ENCODE measurements at places on chromosomes 1 and 21.

GRCh38 chr1:172040466-172040865 lies 199.2 kb downstream of the DNM3 start:
- DNase-seq = no peak

DNA sequence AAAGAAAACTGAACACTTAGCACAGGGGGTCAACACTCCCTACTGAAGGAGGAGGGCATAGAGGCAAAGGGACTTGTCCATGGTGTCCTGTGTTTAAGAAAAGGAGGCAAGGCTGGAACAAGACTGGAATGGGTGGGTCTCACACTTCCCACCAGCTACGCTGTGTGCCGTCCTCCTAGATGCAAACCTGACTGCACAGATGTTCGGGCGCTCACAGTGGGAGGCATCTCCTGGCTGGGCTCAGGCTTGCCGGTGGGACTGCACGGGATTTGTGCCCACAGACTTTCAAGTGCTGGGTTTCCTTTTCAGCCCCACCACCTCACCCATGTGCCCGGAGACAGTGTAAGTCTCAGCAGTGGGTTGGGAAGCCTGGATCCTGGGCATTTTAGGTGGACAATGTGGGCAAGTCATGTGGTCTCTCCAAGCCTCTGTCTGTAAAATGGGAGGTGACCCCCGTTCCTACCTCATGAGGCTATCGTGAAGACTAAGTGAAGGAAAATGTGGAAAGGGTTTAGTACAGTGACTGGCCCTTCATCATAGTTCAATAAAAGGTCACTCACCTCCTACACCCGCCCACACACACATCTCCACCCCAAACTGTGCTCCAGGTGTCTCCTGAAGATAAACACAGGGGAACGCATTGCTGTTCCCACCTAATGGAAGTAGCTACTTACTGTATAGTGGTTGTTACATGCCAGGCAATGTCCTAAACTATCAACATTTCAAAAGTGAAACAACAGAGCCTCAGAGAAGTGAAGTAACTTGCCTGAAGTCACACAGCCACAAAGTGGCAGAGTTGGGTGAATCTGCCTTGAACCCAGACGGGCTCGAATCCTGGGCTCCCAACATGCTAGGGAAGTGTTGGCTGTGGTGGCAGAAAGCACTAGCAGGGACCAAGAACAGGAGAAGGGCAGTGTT lies 36.0 kb downstream of the ATP1A1 start:
- DNase-seq = no peak

DNA sequence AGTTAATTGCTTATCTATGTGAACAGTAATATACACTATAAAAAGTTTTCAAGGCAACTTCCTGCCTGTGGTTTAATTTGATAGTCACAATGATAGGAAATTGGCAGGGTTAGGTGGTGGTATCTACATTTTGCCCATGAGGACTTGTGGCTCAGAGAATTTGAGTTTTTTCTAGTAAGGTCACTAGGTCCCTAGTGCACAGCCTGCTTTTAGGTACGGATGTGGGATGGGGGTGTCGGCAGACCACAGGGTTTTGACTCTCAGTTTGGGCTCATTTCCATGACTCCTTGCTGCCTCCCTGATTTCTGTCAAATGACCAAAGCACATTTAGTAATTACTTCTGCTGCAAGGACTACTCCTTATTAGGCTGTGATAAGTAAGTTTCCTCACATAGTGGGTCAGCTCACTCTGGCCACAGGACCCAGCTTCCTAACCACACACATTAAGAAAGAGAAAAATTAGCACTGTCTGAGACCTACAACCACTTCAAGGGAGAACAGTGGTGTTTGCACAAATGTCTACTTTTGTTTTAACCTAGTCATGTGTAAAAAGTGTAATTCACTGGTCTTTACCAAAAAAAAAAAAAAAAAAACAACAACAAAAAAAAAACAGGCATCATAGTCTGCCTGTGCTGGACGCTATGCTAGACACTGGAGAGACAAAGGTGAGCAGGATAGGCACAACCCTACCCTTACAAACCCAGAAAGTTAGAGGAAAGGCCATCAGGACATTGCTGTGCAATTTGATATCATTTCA lies 43.7 kb downstream of the MRPL39 start:
- no peak for DNase-seq

DNA sequence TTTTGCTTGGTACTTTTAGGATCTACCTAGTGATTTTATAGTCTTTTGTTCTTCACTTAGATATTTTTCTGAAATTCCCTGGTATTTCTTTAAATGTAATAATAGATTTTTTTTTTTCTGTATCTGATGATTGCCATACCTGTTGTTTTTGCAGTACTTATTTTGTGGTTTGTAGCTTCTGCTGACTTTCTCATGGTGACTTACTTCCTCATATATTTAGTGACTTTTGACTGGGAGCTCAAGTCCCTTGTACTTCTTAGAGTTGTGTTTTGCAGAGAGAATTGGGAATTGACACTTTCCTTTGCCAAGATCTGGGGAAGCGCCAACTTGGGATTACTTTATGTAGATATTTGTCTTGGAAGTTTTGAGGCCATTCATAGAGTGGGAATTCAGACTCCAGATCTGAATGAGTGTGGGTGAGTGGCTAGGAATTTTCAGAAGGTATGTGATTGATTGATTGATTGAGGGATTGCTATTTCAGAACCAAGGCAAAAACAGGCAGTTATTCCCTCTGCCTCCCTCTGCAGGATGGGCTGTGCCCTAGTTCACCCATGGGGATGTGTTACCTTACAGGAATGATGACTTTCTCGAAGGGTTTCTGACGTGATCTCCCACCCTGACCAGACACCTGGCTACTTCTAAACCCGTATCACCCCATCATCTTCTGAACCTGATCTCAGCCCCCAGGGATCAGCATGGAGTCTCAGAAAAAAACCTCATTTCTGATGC lies 219.5 kb downstream of the URB2 start:
- DNase-seq = no peak

- DNase-seq = no peak
Measured at GRCh38 chr1:25549273-25550154, 6.1 kb downstream of the LDLRAP1 start.

- DNase-seq = no peak
Measured at GRCh38 chr21:39050841-39051587, 132.2 kb downstream of the PSMG1 start.

DNA sequence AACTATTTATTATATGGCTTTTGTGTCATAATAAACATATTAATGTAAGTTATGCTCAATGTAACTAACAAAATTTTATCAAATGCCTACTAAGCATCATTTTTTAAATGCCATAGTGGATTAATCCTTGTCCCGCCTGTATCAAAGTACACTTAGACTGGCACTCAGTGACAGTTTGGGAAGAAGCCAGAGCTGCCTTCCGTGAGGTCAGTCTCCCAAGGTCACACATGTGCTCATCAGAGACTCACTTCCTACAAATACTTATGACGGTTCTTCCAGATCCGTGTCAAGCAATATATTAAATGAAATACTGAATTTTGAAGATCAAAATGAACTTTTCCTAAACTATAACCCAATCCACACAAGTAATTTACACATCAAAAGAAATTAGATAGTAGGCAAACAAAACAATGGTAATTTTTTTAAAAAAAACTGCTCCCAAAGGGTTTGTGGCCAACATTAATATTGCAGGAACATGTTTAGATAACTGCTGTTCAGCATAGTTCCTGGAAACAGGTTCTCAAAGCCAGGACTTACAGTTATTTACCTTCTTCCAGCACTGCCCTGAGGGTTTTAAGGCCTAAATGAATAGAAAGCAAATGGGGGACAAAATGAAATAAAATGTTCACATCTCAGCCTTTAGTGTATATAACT lies 27.2 kb downstream of the WLS start:
- DNase-seq = no peak

GRCh38 chr1:160740133-160740688 lies 1.2 kb downstream of the SLAMF7 start:
- no peak for DNase-seq
